ENCODE measurements at places on chromosomes 2 and 18.

GRCh38 chr18:3211236-3211992, 8.4 kb downstream of the MYOM1 start:
- DNase-seq: no peak

GRCh38 chr2:75079575-75079974, 119.7 kb downstream of the TACR1 start:
- DNase-seq: no peak

GRCh38 chr18:77148289-77148688, 15.7 kb upstream of the MBP start:
- DNase-seq: no peak

DNA sequence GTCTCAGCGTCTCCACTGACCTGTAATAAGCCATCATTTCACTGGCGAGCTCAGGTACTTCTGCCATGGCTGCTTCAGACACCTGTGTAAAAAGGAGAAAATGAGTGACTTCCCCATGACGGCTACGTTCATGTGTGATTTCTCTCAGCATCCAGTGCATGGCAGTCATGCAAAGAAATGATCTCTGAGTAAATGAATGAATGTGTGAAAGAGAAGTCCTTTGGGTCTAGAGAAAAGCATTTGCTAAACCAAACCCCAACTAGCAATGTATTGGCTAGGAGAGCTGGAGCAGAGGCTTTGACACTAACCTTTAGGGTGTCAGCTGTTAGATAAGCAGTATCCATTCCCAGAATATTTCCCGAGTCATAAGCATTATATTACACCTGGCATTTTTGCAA, 417 bp downstream of the IL1B start:
- no peak for DNase-seq

GRCh38 chr2:189437926-189438325, 3.3 kb upstream of the WDR75 start:
- DNase-seq: no peak

DNA sequence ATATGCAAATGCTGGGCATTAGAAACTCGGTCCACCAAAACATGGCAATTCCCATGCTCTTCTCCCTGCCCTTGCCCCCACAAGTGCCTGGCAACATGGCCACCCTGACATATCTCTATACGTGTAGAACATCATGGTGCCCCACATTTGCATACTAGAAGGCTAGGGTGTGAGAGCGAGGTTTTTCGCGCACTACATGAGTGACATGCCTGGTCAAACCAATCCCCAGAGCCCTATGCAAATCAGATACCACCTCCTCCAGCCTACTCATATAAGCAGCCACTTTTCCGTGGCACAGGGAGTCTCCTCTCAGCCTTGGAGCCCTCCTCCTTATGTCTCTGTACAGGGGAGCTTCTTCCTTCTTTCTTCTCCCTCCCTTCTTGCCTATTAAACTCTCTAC, 296.1 kb upstream of the GULP1 start:
- DNase-seq: no peak

DNA sequence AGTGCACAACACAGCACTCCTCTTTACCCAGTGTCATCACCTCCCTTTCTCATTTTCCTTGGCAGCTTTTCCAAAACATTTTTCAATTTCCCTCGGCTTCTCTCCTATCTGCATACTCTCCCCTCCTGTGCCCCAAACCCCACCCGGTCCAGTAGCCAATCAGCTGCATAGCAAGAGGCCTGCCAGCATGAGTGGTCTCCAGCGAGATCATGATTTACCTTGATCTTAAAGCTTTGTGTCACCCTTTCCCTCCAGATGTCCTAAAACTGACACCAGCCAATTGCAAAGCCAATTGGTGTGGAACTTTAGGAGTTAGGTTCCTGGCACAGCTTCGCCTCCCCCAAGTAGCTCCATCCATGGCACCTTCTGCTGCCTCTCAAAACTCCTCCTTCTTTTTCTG, 45.2 kb upstream of the SH3RF3 start:
- DNase-seq: no peak

DNA sequence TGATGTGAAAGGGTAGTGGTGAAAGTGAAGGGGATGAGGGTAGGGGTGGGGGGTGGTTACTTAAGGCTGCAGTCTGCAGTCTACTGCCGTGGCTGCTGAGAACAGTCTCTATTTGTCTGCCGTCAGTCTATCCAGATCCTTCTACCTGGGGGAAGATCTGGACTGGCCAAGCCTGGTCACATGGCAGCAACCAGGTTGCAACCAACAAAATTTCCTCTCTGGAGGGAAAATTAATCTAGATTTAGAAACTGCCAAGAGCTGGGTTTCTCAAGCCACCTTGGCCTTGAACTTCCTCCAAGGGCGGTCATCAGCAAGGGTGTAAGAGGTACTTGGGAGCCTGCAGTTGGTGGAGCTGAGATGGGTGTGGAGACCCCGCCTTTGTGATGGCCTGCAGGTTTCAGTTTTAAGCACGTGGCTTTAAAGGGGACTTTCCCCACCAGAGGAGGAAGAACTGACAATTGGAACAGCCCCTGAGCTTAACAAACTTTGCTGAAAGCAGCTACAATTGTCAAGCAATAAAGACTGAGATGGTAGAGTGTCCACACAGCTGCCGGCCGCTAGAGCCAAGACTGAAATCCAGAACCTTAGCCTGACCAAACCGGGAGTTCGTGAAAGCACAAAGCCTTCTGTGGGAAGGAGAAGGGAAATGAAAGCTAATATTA, 31.4 kb upstream of the KCMF1 start:
- DNase-seq: peak; percentile 65

GRCh38 chr18:34493566-34494358, 216.3 kb upstream of the DTNA start:
- no peak for DNase-seq

DNA sequence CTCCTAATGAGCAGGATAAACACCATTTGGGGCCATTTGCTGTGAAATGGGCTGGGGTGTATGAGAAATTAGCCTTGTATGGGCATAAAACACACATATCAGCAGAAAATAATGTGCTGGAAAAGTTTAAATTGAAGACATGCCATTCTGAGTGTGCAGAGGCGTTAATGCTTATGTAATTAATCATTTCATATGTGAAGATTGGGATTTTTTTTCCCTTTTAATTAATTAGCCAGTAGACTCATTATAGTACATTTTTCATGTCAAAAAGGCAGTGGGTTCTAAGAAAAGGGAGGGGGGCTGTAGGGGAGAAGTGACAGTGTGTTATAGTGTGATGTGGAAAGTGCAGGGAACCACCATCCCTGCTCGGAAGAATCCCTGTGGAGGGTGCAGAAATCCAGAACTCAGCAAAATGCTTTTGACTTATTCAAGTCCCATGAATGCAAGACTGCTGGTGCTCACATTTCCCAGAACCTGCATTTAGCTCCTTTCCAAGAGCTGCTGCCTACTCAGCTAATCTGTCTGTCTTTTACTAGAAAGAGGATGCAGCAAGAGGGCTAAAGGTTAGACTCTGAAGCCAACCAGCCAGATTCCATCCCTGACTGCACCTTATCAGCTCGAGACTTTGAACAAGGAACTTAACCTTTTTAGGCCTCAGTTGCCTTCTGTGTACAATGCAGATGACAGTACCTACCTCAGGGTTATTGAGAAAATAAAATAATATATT, 11.6 kb upstream of the COX7A2L start:
- DNase-seq: no peak

GRCh38 chr2:64000630-64001381, 18.4 kb downstream of the VPS54 start:
- no peak for DNase-seq

- DNase-seq: no peak
These were observed 85.6 kb downstream of the IKZF2 start for GRCh38 chr2:213065583-213066442.

DNA sequence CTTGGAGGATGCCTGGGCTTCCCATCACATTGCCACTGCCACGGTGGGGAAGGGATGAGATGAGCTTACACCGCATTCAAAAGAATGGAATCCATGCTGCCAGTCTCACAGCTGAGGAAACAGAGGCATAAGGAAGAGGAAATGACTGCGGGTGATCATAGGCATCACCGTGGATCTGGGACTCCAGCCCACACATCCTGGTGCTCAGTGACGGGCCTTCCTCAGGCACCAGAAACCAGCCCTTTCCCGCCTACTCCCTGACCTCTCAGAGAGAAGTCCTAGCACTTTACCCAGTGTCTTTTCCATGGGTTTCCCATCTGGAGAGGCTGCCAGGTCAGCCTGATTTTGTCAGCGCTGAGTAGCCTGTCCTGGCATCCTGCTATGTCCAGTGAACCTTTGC, 5.3 kb upstream of the PLB1 start:
- no peak for DNase-seq

DNA sequence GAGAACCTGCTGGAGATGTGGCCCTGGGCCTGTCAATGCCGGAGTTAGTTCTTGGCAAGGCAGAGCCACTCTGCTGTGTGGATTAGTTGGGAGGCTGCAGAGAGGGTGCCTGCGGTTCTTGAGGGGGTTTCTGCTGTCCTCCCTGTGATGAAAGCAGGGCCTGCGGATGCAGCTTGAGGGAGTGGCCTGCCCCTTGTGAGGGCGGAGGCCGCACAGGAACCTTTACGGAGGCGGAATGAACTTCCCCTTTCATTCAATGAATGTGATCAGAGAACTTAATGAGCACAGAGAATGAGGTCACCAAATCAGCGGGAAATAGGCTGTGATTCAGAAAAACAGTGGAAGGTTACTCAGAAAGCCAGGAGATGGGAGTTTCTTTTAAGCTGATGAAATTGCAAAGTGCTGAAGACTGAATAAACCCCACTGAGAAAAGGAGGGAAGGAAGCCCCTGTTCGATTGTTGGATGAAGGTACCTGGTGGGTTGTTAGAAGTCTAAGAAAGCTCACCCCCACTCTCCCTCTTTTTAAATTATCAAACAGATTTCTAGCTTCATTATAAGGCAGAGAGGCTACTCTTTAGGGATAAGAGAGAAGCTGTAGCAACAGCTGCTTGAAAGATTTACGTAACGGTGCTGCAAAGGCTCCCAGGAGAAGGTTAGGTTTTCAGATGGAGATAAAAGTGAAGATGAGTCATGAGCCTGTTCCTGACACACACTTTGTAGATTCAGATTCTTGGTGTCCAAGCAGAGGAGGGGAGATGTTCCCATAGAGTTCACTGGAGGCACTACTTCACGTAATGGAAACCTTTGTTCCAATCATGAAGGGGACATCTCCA, 47.4 kb downstream of the VWA3B start:
- no peak for DNase-seq

GRCh38 chr18:45103319-45104048, 422.8 kb downstream of the SETBP1 start:
- no peak for DNase-seq

GRCh38 chr2:28188436-28188835, 204.2 kb upstream of the FOSL2 start:
- DNase-seq: no peak

- no peak for DNase-seq
These were observed 580.9 kb downstream of the NYAP2 start for GRCh38 chr2:225980372-225980771.

- DNase-seq: peak; percentile 6
These were observed 127.0 kb upstream of the BCL2L11 start for GRCh38 chr2:110993557-110994231.

- DNase-seq: no peak
These were observed 327.6 kb upstream of the UBE2E3 start for GRCh38 chr2:180652794-180653193.

DNA sequence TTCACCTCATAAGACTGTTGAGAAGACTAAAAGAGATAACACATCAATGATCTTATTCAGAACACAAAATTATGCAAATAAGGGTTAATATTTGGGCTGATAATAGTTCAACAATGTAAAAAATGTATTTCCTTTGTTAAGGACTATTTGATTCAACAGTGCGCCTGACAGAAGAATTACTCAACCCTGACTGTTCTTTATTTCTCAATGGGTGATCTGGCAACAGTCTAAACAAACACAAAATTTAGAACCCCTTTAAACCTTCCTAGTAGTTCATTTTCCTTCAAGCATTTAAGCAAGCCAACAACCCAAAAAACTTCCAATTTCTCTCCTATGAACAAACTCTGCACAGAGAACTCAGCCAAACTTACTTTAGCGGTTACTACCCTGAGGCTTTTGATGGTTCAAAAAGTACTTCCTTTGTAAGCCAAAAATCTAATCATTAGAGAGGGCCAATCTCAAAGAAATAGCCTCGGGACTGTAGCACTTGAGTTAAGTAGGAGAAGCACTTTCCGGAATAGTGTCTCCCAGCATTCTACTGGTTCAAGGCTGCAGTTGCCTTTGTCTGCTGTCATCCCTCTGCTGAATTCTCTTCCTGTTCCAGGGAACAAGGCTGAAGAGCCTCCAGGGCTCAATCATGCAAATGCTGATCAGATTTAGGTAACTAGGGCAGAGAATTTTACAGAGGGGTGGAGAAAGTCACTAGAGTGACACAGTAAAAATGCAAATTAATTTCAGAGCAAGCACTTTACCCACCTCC, 40.9 kb upstream of the MAPK4 start:
- DNase-seq: no peak

DNA sequence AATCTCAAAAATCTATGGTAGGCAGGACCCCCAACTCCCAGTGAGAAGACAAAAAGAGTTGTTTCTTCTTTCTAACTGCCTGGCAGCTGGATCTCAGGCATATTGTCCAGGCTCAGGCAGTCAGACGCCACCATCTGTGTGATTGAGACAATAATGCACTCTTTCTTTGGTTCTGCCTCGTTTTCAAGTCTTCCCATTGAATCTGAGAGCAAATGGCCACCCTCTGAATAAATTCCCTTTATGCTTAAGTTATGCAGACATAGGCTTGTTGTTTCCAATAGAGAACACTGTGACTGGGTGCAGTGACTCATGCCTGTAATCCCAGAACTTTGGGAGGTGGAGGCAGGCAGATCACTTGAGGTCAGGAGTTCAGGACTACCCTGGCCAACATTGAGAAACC, 15.3 kb upstream of the CD207 start:
- DNase-seq: no peak

DNA sequence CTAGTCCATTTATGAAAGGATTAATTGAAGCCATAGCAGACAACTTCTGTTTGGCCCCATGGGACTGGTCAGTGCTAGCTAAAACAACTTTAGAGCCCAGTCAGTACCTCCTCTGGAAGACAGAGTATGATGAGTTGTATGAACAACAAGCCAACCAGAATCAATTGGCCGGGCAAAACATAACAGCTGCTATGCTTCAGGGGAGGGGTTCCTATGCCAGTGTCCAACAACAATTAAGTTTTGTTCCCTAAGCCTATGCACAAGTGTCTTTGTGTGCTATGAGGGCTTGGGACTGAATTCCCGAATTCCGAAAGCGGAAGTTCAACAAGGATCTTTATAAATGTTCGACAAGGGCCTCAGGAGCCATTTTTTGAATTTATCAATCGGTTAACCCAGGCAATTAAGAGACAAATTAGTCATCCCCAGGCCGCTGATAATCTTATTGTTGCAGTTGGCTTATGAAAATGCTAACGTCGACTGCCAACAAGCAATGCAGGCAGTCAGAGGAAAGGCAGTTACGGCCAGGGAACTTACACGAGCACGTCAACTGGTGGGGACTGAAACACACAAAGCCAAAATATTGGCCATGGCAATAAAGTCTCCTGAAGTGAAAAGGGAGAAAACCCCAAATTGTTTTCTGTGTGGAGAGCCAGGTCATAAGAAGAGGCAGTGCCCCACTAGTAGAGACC, 57.9 kb downstream of the ZNF638 start:
- DNase-seq: no peak

DNA sequence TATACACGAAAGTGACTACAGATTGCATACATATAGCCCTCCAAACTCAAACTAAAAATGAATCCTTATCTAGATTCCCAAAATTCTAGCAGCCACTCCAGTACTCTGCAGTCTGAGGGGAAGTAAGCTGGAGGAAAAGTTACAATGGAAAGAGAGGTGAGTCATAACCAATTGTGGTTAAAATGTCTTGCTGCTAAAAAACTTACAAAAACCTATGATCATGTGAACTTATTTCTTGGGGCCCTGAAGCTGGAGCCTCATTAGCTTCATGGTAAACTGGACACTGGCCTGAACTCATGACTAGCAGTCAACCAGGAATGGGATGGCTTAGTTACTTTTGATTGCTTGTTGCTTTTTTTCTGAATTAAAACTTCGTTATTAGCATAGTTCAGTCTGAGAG, 175.9 kb downstream of the SLC4A3 start:
- DNase-seq: no peak

All from stimulated activated CD4-positive, alpha-beta T cell treated with anti-CD3 and anti-CD28 coated beads, Interleukin-2, amount 100 ng/mL, for 4 hours (primary cell).